ENCODE measurements at places on chromosomes 2 and 18.

DNA sequence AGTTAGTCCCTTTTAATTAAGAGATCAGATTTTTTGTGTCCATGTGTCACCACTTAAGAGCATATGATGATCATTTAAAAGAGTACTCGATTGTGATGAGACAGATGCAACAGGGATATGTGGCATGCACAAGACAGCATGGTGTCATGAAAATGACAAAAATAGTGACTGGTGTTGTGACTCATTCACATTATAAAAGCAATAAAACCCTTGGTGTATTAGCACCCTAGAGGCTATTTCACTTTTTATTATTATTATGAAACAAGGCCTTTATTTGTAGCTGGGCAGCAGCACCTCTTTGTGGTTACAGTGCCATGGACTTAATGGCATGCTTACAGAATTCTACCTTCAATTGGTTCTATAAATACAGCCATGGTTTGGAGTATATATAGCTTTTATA, 1296.0 kb upstream of the ZEB2 start:
- no peak for DNase-seq

GRCh38 chr2:122210898-122211856, 455.7 kb downstream of the TSN start:
- DNase-seq: no peak

- DNase-seq: no peak
Observed at GRCh38 chr18:50473881-50474280, 86.0 kb upstream of the MAPK4 start.

- no peak for DNase-seq
Observed at GRCh38 chr2:149175956-149176355, 137.5 kb downstream of the LYPD6B start.

DNA sequence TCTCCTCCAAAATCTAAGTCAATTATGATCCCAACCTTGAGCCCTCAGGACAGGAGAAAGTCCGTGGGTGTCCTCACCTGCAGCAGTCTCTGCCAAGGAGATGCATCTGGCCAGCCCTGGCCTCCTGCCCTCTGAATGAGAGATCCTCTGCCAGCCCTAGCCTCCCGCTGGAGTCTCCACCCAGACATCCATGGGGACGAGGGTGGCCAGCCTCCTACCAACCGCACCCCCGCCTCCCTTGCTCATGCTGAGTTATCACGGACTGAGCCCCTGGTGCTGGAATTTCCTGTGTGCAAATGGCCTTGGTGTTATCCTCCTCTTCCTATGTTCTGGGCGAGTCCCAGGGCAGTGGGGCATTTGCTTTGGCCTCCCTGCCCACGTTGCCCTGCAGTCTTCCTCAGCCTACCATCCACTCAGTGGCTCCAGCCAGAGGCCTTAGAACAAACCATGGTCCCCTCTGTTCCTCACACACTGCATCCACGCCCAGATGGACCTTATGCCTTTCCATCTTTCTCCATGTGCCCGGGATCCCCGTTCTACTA, 116.4 kb downstream of the ACKR3 start:
- peak; percentile 35 for DNase-seq

DNA sequence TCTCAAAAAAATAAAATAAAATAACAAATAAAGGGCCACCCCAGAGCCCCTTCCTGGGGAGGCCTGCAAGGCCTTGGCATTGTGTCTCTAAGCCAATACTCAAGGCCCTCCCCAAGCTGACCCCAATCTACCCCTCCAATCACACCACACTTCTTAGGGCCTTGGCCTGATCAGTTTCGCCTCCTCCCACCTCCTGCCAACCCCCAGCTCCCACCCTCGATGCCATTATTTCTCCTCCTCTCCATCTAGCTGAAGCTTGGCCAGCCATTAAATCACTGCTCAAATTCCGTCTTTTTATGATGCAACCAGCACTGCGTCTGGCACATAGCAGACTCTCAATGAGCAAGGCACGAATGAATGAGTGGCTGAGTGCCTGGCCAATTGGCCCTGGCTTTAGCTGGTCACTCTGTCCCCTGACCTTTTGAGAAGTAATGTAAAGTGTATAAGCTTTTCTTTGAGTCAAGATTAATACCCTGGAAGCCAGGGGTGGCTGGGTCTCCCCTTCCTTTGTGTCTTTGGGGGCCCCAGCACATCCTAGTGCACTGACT, 55.9 kb downstream of the SMAD7 start:
- peak; percentile 52 for DNase-seq

DNA sequence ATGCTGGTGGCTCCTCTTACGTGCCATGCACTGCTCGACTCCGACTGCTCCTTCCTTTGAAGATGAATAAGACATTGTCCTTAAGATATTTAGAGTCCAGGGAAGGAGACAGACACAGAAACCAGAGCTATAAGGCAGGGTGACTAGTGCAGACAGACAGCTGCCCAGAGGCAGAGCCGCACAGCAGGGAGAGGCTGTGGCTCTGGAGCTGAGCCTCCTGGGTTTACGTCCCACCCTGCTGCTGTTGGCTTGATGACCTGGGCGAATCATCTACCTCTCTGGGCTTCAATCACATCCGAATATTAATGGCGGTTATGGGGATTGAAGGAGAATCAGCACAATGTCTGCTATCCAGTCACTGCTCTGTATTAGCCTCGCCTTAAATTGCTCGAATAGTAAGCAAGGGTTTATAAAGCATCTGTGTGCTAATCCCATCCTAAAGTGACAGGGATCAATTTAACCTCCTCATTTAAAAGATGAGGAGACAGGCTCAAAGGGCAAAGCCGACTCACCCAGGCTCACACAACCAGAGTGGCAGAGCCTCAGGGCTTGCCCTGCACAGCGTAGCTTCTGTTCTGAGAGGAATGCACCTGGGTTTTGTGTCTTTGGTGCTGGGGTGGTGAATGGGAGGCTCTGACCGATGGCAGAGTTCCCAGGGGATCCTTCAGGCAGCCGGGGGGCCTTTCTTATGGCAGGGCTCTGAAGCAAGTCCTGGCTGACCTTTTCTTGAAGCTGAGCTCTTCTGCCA, 284.1 kb downstream of the MYCN start:
- DNase-seq: no peak
